CD14-positive monocyte (primary cell): ENCODE measurements at places on chromosomes 12 and 14. TPM values are rescaled to one million over a fixed set of nuclear protein-coding genes. Genes with fewer than 3 reads are reported as not detected.

Gene NCAPD2
- polyA plus RNA-seq, result 15.0 TPM in 2 replicates

DNA sequence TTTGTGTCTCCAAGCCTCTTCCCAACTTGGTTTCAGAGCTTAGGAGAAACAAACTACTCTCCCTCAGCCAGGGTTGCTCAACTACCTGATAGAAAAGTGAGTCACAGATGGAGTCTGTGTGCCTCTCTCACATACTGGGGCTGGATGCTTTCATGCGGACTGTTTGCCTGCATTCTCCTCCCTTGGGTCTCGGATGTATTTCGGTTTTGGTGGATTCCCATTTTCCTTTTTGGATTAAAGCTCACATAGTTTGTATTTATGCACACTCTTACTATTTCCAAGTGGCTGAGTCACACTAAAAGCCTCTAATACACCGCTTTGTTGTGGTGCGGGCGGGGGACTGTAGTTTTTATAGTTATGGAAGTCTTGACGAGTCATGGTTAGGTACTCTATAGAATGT is 505.4 kb downstream of the LRFN5 start:
- no peaks in the 10 kb centered on the region for H3K36me3 ChIP-seq
- no peak overlapping the region for H3K4me3 ChIP-seq
- DNase-seq, result no peak
- no peaks in the 10 kb centered on the region for H3K4me1 ChIP-seq
- H3K27ac ChIP-seq, result no peak overlapping the region
- no peaks in the 10 kb centered on the region for H3K27me3 ChIP-seq

Gene RNF41
- 35.8 TPM for polyA plus RNA-seq

DNA sequence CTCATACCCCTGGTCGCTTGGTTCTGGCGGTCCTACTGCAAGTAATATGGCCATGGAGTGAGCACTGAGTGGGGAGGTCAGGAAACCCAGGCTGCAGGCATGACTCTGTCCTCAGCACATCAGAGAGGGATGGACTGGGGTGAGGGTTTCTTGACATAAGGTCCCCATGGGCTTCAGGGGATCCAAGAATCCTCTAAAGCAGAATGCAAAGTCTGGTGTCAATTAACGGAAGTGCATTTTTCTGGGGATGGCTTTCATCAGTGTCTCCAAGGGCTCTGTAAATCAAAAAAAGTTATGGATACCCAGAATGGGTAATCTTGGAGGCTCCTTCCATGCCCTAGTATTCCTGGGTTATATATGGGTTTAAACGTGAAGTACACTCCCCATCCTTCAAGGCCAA is 3.7 kb downstream of the FIGNL2 start:
- H3K36me3 ChIP-seq, result no peaks in the 10 kb centered on the region
- H3K4me1 ChIP-seq, result peaks cover 32% of the 10 kb centered on the region
- no peak overlapping the region for H3K27ac ChIP-seq
- no peak overlapping the region for H3K4me3 ChIP-seq
- no peak for DNase-seq
- peaks cover 37% of the 10 kb centered on the region for H3K27me3 ChIP-seq

DNA sequence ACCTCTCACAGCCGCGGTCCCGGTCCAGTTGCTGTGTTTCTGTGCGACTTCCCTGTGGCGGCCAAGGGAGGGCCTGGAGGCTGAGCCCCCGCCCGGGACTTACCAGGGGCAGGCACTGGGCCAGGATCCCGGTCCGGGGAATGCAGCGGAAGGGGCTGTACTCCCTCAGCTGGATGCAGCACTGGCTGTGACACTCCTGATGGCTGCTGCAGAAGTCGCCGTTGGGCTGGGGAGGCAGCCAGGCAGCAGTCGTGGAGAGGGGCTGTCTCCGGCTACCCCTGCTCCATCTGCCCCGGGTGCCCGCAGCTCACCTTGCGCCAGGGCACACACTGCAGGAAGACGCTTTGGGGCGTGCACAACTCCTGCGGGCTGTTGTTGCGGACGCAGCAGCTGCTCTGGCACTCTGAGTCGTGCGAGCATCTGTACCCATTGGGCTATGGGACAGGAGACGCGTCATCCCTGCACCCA is 6.2 kb downstream of the LRCOL1 start:
- H3K27me3 ChIP-seq, result peaks cover 4% of the 10 kb centered on the region
- H3K4me1 ChIP-seq, result peaks cover 12% of the 10 kb centered on the region
- H3K27ac ChIP-seq, result no peak overlapping the region
- H3K4me3 ChIP-seq, result no peak overlapping the region

Gene TMEM63C
- 0.78 TPM for polyA plus RNA-seq
